ENCODE measurements at places on chromosomes 16 and 17. TPM values are rescaled to one million over a fixed set of nuclear protein-coding genes. Genes with fewer than 3 reads are reported as not detected.

Gene HCRT
- not detected for total RNA-seq

Gene AP1G1
- 71.8 TPM for total RNA-seq

Gene ZNF469
- 1.4 TPM for total RNA-seq

Gene LAT
- 175 TPM for total RNA-seq

Gene KRT25
- not detected for total RNA-seq

Gene SPOP
- 65.2 TPM for total RNA-seq

Gene B4GALNT2
- total RNA-seq = not detected

Gene METTL9
- 80.2 TPM for total RNA-seq

Gene TOX3
- not detected for total RNA-seq

Gene SLFN14
- 0.19 TPM for total RNA-seq

Gene TPPP3
- total RNA-seq = not detected

Gene DHX58
- 7.0 TPM for total RNA-seq

Gene ZG16
- not detected for total RNA-seq

Gene LPO
- not detected for total RNA-seq

Gene CDH11
- not detected for total RNA-seq

Gene KRTAP1-1
- not detected for total RNA-seq

Gene TOP2A
- 159 TPM for total RNA-seq

Gene CRHR1
- not detected for total RNA-seq

Gene PRR11
- total RNA-seq = 43.0 TPM

Gene SPHK1
- 24.4 TPM for total RNA-seq

Gene FBXW10
- 0.19 TPM for total RNA-seq

Gene OXLD1
- total RNA-seq = 49.1 TPM

Gene TMC6
- total RNA-seq = 128 TPM

Gene HSF4
- total RNA-seq = 7.6 TPM

Gene ZG16B
- 0.71 TPM for total RNA-seq

Gene TLCD3B
- 1.4 TPM for total RNA-seq

Gene GDPD3
- total RNA-seq = 4.3 TPM

Gene C17orf78
- not detected for total RNA-seq

Gene TBC1D3I
- total RNA-seq = 0.36 TPM

Gene TMEM92
- total RNA-seq = not detected

Gene CYB5D1
- total RNA-seq = 16.6 TPM

Gene ZNF652
- 5.6 TPM for total RNA-seq

Gene CTNS
- total RNA-seq = 31.2 TPM

Gene PRAC2
- total RNA-seq = not detected

Gene GPR179
- total RNA-seq = 0.30 TPM

Gene CHST6
- 0.06 TPM for total RNA-seq

Gene CPHXL2
- total RNA-seq = not detected

Gene PRR35
- total RNA-seq = not detected

Gene UMOD
- total RNA-seq = not detected

Gene LRRC75A
- total RNA-seq = 1.6 TPM

Gene TK1
- 111 TPM for total RNA-seq

Gene RNF222
- not detected for total RNA-seq

Gene OR1A2
- total RNA-seq = not detected

Gene CMTM1
- 8.1 TPM for total RNA-seq

Gene SEC14L5
- not detected for total RNA-seq

Gene NPIPB6
- 1.1 TPM for total RNA-seq

Gene CLEC16A
- total RNA-seq = 32.6 TPM

Gene NPTX1
- 0.48 TPM for total RNA-seq

Gene SOX8
- 0.63 TPM for total RNA-seq

Gene C16orf54
- total RNA-seq = 22.9 TPM

Gene TNFRSF17
- not detected for total RNA-seq

Gene AANAT
- 0.21 TPM for total RNA-seq

Gene TP53TG3C
- not detected for total RNA-seq
